ENCODE measurements at places on chromosomes 13 and 19.

GRCh38 chr13:48144413-48145035, 49.6 kb upstream of the MED4 start:
- DNase-seq: no peak

GRCh38 chr13:95209109-95209508, 92.1 kb downstream of the ABCC4 start:
- DNase-seq: no peak

- DNase-seq: no peak
Measured at GRCh38 chr13:41492432-41493260, 35.3 kb downstream of the RGCC start.

- no peak for DNase-seq
Measured at GRCh38 chr13:23007426-23007825, 173.4 kb upstream of the SGCG start.

Measured in activated CD4-positive, alpha-beta T cell treated with anti-CD3 and anti-CD28 coated beads for 24 hours (primary cell).